ENCODE measurements at places on chromosomes 13 and 19. TPM values are rescaled to one million over a fixed set of nuclear protein-coding genes. Genes with fewer than 3 reads are reported as not detected.

DNA sequence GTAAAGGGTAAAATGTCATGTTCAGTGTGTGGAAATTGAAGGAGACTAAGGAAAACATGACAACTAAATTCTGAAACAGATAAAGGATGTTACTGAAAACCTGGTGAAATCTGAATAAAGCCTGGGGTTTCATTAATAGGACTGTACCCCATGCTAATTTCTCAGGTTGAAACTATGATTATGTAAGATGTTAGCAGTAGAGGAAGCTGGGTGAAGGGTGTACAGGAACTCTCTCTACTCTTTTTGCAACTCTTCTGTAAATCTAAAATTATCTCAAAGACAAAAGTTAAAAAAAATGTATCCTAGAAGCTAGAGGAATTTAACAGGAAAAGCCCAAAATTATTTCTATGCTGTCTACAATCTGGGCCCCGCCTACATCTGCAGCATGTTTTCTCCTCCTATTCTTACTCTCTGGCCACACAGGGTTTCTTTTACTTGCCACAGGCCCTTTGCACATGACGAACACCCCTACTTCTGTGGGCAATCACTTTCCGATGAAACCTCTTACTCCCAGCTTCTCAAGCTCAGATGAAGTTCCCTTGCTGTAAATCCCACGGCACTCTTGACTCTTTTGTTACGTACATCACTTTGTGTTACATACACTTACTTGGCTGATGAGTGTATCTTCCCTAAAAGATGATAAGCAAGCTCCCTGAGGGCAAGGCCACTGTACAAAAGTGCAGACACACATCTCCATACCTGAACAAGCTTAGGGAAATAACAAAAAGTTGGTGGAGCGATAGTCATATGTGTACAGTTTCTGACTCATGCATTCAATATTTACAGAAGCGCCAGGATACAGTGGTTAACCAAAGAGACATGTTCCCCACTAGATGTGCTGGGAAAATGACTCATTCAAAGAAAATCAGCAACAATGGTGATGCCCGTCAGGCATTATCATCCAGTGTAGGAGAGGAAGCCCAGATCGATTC, 32.6 kb downstream of the RUBCNL start:
- peak; percentile 95 for DNase-seq

DNA sequence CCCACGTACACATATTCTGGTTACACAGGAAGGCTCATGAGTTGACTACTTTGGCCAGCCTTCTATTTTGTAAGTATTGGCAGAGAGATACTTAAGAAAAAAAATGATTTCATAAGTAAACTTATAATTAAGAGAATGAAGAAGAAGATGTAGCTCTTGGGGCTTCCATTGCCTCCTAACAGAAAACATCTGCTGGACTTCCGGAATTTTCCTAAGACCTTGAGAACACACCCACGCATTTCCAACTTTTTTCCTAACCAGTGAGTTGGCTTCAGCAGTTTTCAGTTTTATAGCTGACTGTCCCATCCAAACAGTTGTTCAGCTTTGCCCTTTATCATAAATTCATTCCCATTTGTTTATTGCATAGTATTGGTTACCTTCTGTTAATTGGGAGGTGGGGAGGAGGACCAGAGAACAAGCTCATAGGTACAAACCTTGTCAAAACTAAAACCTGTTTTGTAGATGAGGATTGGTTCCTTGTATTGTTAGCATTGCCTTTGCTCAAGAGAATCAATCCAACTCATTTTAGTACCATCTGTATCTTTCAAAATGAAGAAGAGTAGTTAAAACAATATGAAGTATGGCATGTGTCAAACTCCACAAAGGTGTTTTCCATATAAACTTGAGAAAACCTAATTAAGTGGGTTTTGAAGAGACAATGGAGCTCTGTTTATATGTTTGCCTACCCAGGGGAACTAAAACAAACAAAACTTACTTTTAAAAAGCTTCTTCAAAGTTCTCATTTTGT, 93.9 kb downstream of the COL4A2 start:
- DNase-seq: no peak

DNA sequence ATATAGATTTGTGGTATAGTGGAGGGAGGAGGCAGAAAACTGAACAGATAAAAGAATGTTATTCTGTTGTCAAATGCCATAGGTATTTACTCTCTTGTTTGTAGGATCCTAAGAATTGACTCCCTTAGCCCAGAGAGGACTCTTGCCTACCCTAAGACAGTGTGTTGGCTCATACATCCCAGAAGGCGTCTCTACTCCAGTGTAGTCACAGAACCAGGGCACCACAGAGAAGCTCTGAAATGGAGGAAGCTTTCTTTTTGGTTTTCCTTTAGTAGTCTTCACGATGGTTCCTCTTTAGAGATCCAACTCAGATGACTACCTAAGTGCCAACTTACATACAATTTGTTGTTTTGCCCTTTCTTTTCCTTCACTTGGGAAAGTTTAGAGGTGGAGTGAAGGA, 14.0 kb downstream of the GPR183 start:
- no peak for DNase-seq

Gene GARIN5A
- total RNA-seq: 1.1 TPM

Gene MUC16
- total RNA-seq: not detected

DNA sequence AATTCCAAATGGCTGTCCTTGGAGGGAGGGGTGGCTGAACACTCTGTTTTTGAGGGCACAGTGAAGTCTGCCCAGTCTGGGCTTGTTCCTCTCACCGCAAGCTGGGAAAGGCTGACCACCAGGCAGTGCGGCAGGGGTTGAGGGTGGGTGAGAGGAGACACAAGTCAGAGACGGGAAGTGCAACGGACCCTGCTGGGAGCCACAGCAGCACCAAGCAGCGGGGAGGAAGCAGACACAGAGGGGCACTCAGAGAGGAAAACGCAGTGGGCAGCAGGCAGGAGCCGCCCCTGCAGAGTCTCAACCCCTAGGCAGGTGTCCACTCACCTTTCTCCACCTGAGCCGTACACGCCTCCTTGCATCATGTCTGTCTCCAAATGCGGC, 15.6 kb downstream of the AKAP8L start:
- DNase-seq: no peak

GRCh38 chr19:17797424-17798201, 2.7 kb downstream of the B3GNT3 start:
- peak; percentile 94 for DNase-seq

Gene CPT1C
- total RNA-seq: 21.1 TPM

Gene SHD
- total RNA-seq: not detected

Gene PSG1
- 11.0 TPM for total RNA-seq

Gene RXFP2
- total RNA-seq: not detected

Gene TBC1D17
- 12.2 TPM for total RNA-seq

Gene ZNF229
- 7.7 TPM for total RNA-seq

Gene NTF4
- total RNA-seq: not detected

GRCh38 chr13:68234274-68234673, 1004.1 kb upstream of the PCDH9 start:
- DNase-seq: no peak

GRCh38 chr19:33868788-33869412, 72.2 kb downstream of the KCTD15 start:
- peak; percentile 58 for DNase-seq

Gene ZNF730
- total RNA-seq: 0.81 TPM

DNA sequence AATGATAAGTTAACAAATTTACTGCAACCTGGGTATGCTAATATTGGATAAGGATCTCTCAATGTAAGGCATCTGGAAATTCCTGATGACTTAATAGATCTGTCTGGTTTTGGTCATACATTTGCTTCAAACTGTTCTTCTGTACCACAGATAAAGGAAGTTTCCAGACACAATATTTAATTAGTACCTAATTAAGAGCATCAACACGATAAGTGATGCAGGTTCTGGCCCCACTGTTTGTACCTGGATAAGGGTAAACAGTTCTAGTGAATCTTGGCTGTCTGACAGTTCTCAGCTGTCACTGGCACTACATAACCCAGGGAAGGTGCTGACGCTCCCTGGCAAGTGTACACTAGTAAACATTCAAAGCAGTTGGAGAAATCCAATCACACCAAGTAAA, 165.6 kb downstream of the MZT1 start:
- DNase-seq: no peak

Gene NKPD1
- not detected for total RNA-seq

GRCh38 chr13:85497652-85498051, 301.6 kb downstream of the SLITRK6 start:
- peak; percentile 81 for DNase-seq

GRCh38 chr19:768424-768823, 17.5 kb downstream of the MISP start:
- peak; percentile 78 for DNase-seq

- DNase-seq: no peak
Observed at GRCh38 chr13:51721496-51721895, 82.5 kb downstream of the DHRS12 start.

GRCh38 chr19:51777570-51778462, 16.8 kb downstream of the FPR2 start:
- peak; percentile 77 for DNase-seq

- DNase-seq: peak; percentile 93
Observed at GRCh38 chr13:100131863-100132574, 43.1 kb downstream of the PCCA start.

Gene TTC9B
- not detected for total RNA-seq

GRCh38 chr13:51826606-51827005, 18.4 kb downstream of the TMEM272 start:
- no peak for DNase-seq

GRCh38 chr13:42322806-42323205, 50.9 kb downstream of the AKAP11 start:
- DNase-seq: no peak

DNA sequence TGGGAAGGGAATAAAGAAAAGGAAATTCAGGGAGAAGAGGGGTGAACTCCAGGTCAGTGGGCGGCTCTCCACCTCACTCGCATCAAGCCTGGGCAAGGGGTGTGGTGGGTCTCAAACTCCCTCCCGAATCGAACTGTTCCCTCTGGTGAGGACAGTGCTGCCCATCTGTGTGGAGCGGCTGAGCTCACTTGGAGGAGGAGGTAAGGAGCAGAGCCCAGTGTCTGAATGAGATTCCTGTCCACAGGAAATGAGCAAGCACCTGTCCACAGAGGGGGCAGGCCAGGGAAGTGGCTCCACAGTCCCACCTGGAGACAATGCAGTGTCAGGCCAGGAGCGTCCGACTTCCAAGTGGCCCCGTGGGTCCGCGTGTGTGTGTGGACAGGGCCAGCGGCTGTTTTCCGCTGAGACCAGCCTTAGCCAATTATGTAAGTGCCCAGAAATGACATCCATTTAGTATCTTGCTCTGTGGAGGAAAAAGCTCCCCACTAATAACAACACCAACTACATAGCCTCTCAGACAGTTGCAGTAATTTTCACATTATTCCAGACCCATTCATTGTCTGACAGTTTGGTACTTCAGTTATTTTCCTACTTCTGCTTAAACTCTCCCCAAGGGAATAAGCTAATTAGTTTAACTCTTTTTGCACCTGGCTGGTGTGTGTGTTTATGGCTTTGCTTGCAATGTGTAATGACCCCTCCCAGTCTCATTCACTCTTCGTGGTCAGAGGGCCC, 114.6 kb downstream of the SOX1 start:
- DNase-seq: no peak

GRCh38 chr13:20901668-20902437, 693 bp downstream of the XPO4 start:
- DNase-seq: peak; percentile 54

GRCh38 chr13:43776006-43776405, 10.8 kb downstream of the ENOX1 start:
- DNase-seq: no peak

GRCh38 chr13:93859716-93860115, 619.8 kb downstream of the DCT start:
- DNase-seq: no peak

GRCh38 chr19:16402041-16402440, 69.7 kb downstream of the EPS15L1 start:
- DNase-seq: no peak

DNA sequence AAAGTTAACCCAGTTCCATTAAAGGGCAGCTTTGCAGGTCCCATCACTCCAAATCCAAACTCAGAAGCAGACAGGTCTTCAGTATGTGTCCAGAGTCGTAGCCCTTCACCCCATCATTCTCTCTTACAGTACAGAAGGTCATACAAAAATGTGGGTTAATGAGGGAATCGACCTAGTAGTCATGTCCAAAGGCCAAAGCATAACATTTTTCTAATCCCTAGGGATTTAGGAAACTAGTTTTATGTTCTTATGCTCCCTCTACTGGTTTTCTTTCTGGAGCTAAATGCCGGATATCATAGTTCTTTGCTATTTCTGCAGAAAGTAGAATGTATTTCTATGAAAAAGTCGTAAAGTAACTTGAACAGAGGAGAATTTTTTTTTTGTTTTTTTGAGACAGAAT, 72.2 kb downstream of the DHRS12 start:
- DNase-seq: peak; percentile 39

GRCh38 chr13:29582171-29582570, 13.3 kb downstream of the SLC7A1 start:
- no peak for DNase-seq

Gene SEMA6B
- total RNA-seq: 1.6 TPM

Gene DCLK1
- total RNA-seq: 2.0 TPM

Gene TPTE2
- total RNA-seq: not detected

GRCh38 chr13:73859841-73860240, 274.4 kb downstream of the KLF12 start:
- no peak for DNase-seq

DNA sequence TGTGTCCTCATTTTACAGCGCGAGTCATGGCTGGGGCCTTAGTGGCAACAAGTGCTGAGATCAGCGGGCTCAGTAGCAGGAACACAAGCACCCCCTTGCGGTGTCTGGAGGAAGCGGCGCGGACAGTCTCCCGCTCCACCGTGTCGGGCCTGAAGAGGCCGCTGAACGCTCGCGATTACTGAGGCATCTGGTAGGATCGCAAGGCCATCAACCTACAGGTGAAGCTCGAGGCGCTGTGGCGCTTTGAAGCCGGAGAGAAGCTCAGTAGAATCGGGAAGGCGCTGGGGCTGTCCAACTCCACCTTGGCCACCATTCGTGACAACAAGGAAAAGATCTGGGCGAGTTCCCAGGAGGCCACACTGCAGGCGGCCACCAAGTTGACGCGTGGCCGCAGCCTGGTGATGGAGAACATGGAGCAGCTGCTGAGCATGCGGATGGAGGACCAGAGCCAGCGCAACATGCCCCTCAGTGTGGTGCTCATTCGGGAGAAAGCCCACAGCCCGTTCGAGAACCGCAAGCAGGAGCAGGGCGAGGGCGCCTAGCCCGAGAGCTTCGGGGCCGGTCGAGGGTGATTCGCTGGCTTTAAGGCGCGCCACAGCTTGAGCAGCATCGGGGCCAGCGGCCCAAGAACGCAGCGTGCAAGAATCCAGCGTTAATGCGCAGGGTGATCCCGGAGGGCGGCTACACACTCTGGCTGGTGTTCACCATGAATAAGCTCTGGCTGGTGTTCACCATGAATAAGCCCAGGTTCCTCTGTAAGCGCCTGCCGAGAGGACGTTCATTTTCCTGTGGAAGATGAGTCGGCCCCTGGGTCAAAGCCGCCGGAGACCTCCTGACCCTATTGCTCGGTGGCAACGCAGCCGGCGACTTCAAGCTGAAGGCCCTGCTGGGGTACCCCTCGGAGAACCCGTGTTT, 8.3 kb upstream of the MZF1 start:
- DNase-seq: peak; percentile 17

GRCh38 chr13:33318037-33318436, 32.5 kb upstream of the STARD13 start:
- DNase-seq: no peak

DNA sequence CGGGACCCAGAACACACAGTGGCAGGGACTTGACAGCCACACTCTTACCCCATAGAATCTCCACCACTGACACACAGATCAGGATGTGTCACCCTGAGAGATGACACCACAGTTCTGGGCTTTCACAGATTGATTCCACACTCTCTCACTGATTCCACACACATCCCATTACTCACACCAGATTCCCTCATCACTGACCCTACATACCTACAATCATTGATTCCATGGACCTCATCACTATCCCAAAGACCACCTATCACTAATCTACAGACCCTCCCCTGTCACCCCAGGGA, 57.6 kb upstream of the ZNF527 start:
- peak; percentile 19 for DNase-seq

Gene ASPDH
- total RNA-seq: not detected
